ENCODE measurements at places on chromosomes 6 and 20. TPM values are rescaled to one million over a fixed set of nuclear protein-coding genes. Genes with fewer than 3 reads are reported as not detected.

GRCh38 chr6:34028691-34029360, 117.1 kb downstream of the GRM4 start:
- no peak for DNase-seq

OPRM1 gene
- not detected for total RNA-seq

CPNE5 gene
- total RNA-seq = 0.70 TPM

DNA sequence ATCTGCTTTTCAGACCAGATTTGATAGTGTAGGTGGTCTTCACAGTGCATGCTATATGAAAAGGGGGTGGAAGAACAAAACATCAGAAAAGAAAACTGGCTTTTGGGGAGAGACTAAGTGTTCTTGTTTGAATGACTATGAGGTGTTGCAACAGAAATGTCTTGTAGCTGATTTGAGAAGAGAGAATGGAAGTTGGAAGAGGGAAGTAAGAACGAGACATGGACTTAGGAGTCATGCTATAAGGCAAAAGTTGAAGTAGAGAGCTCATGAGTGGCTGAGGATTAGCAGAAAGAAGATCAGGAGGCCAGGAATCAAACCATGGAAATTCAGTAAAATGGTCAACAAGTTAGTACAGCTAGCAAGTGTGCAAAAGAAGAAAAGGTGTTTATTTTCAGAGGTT, 32.1 kb downstream of the FNDC1 start:
- DNase-seq = no peak

GRCh38 chr6:435441-436307, 44.1 kb downstream of the IRF4 start:
- no peak for DNase-seq

EEF1A2 gene
- 0.36 TPM for total RNA-seq

- DNase-seq = peak; percentile 87
Observed at GRCh38 chr20:62740286-62741141, 31.9 kb downstream of the NTSR1 start.

ZNF292 gene
- total RNA-seq = 74.8 TPM

PGK2 gene
- not detected for total RNA-seq

DNA sequence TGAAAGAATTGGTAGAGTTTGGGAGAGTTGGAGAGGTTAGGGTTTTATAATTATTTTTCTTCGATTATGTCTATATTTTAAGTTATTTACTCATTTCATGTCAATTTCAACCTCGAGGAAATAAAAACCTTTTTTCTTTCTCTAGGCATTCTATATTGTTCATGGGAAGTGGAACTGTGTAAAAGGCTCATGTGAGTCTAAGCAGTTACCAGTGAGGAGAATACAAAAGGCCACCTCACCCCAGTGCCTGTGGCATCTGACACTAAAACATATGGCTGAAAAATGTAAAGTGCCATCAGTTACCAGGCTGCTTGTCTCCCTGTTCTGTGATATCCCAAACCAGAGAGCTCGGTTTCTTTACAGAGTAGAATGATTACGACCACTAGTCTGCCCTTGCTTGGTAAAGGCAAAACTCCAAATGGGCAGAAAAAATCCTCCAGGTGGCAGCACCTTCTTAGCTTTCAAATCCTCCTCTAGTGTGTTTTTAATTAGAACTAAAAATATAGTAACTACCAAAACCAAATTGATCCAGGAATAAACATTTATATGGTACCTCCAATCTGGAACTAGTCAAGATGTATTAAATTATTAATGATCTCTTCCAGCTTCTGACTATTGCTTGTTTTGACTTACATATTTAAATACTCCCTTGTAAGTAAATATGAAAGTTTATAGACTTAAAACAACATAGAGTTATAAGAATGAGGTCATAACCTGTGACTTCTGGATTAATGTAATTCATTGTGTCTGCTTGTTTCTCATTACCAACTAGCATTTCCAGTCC, 122.6 kb upstream of the MCHR2 start:
- peak; percentile 3 for DNase-seq

GRCh38 chr20:13625304-13625979, 13.3 kb downstream of the TASP1 start:
- DNase-seq = no peak

DNA sequence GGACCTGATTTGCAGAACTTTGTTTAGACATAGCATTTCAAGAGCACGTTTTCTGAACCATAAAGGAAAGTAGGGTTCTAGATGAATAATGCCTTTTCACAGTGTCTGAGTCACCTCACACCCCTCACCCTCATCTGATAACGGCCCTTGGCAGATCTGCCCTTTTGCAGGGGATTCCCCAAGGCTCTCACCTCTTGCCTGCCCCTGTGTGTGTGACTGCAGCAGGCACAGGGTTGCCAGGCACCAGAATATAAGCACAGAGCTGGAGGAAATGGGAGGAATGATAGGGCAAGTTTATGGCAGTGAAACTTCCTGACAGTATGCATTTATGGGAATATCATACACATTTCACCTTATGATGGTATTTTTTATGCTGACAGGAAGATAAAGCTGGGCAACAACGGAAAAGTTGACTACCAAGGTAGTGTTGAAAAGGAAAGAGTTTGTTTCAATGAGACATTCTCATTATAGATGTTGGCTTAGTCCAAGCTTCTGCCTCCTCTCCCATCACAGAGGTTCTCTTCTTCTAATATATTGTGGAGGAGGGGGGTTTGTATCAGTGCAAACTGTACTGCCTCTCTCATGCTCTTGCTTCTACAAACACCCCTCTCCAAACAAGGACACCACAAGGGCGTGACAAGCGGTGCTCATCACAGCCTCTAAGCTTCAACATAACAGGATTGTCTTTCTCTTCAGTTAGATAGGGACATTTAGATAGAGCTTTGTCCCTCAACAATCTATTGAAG, 101.5 kb upstream of the BACH2 start:
- peak; percentile 84 for DNase-seq

GRCh38 chr6:29755295-29755871, 32.1 kb downstream of the HLA-F start:
- DNase-seq = no peak

- peak; percentile 17 for DNase-seq
Observed at GRCh38 chr6:123802697-123803503, 765 bp upstream of the NKAIN2 start.

EDEM2 gene
- 27.2 TPM for total RNA-seq

- DNase-seq = no peak
Observed at GRCh38 chr6:20879121-20879520, 344.9 kb downstream of the CDKAL1 start.

- DNase-seq = no peak
Observed at GRCh38 chr6:46023216-46023915, 7.7 kb upstream of the CLIC5 start.

IER3 gene
- total RNA-seq = 11.4 TPM
